ENCODE measurements at places on chromosomes 1 and 21. TPM values are rescaled to one million over a fixed set of nuclear protein-coding genes. Genes with fewer than 3 reads are reported as not detected.
A peak's percentile ranks its signal among the peaks of the same experiment; 100 is the strongest.

PLPPR4 gene
- 1.7 TPM for total RNA-seq

BGLAP gene
- 4.8 TPM for total RNA-seq

PTCH2 gene
- total RNA-seq = 1.0 TPM

NEGR1 gene
- 18.1 TPM for total RNA-seq

UQCRHL gene
- 1.1 TPM for total RNA-seq

DNA sequence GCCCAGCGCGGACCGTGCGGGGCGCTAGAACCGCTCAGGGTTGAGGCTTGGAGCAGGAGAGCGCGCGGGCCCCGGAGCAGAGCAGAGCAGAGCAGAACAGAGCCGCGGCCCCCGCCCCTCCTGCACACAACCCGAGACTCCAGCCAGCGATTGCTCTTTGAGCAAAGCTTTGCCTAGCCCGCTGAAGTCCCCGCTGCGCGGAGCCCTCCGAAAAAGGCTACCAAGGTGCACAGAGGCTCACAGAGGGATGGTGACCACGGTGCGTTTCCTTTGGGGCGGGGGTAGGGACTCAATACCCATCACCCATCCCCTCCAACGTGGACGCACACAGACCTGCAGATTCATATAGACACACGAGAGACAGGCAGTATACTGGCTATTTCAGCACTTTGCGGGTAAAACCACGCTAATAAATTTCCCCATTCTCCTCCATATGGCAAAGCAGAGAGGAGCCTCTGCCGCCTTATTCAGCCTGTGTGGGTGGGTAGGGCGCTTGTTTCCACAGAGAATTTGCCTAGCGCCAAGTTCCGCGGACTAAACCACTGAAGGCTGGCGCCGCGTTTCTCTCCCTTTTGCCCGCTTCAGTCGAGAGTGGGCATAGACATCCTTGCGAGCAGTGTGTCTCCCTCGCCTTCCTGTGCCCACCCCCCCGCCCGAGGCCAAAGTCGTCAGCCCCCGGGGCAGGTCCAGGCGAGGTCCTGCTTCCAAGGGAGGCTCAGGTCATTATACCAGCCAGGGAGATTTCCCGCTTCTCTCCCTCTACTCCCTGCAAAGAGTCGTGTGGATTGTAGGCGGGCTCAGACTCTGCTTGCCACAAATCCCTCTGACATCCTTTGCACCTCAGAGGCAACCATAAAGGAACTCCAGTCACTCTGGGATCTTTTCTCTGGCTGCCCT is 8.5 kb downstream of the HLX start:
- H3K36me3 ChIP-seq = peaks cover 34% of the 10 kb centered on the region
- H3K4me1 ChIP-seq = peaks cover 16% of the 10 kb centered on the region
- no peak overlapping the region for H3K27ac ChIP-seq
- DNase-seq = no peak
- H3K4me3 ChIP-seq = peak overlapping the region; percentile 14
- peaks cover 51% of the 10 kb centered on the region for H3K27me3 ChIP-seq

GRCh38 chr1:45682942-45683341 is 3.4 kb downstream of the GPBP1L1 start:
- no peak overlapping the region for H3K4me3 ChIP-seq
- H3K27me3 ChIP-seq = no peaks in the 10 kb centered on the region
- no peak for DNase-seq
- no peak overlapping the region for H3K27ac ChIP-seq
- H3K36me3 ChIP-seq = no peaks in the 10 kb centered on the region
- H3K4me1 ChIP-seq = peaks cover 68% of the 10 kb centered on the region

GRCh38 chr1:89844860-89845259 is 24.0 kb downstream of the LRRC8D start:
- H3K27me3 ChIP-seq = no peaks in the 10 kb centered on the region
- H3K4me3 ChIP-seq = no peak overlapping the region
- no peak for DNase-seq
- H3K4me1 ChIP-seq = peaks cover 14% of the 10 kb centered on the region
- H3K36me3 ChIP-seq = no peaks in the 10 kb centered on the region

DNA sequence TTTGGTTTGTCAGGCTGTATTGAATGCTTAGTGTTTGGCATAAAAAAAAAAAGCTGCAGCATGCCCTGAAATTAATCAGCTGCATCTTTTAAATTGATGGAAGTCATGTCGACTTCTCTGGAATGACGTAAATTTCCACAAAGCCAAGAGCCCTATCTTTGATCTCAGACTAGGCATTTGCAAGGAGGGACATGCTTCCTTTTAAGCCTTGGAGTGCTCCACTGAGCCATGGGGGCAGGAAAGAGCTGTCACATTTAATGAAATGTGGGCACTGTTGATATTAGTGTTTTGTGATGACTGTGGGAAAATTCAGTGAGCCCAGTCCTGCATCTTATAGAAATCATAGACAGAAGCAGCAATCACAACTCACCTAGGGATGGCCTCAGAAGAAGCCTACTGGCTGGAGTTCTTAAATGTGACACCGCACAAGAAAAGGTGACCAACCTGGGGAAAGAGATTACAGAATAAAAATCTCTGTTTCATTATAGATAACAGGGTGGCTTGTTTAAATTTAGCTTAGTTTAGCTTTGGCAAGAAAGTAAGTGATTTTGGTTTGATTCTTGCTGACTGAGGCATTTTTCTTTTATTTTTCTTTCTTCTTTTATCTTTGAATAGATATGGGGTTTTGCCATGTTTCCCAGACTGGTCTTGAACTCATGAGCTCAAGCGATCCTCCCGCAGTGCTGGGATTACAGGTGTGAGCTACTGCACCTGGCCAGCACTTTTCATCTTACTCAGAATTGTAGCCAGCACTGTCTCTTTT is 188.2 kb downstream of the HHAT start:
- DNase-seq = no peak
- H3K27me3 ChIP-seq = no peaks in the 10 kb centered on the region
- H3K4me3 ChIP-seq = no peak overlapping the region
- H3K27ac ChIP-seq = no peak overlapping the region

DNA sequence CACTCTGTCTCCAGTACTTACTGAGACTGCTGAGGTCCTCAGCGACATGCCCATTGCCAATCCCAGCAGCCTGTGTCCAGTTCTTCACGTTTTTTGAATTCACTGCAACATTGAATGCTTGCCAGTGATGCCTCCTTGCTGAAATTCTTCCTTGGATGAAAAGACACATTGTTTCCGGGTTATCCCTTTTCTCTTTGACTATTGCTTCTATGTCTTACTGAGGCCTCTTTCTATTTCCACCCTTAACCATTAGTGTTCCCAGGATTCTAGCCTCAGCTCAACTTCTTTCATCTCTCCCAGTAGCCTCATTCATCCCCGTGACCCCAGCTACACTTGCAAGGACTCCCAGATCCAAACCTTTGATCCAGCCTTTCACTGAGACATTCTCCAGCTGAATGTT is 46.5 kb upstream of the KIF26B start:
- no peaks in the 10 kb centered on the region for H3K27me3 ChIP-seq
- no peaks in the 10 kb centered on the region for H3K36me3 ChIP-seq
- no peak overlapping the region for H3K27ac ChIP-seq
- H3K4me1 ChIP-seq = no peaks in the 10 kb centered on the region

- peak overlapping the region; percentile 54 for H3K4me3 ChIP-seq
- H3K27me3 ChIP-seq = peaks cover 12% of the 10 kb centered on the region
- peaks cover 11% of the 10 kb centered on the region for H3K4me1 ChIP-seq
- H3K36me3 ChIP-seq = no peaks in the 10 kb centered on the region
- no peak overlapping the region for H3K27ac ChIP-seq
These were observed 802 bp downstream of the CYP4X1 start for GRCh38 chr1:47024141-47024801.

DNA sequence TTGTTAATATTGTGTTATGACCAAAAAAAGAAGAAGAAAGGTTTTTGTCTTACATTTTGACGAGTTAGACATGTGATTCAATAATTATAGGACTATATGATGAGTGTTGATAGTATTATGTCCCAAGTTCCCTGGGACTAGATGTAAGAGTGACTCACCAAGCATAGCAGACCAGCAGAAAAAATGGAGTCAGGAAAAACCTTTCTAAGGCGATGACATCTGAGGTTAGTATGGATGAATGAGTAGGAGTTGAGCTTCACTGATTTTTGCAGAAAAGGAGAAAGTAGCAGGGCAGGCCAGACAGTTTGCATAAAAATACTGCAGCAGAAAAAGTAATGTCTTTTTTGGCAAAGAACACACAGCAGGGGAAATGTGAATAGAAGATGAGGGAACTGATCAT is 1041.3 kb upstream of the ADGRL4 start:
- no peak overlapping the region for H3K4me3 ChIP-seq
- DNase-seq = no peak
- H3K27me3 ChIP-seq = no peaks in the 10 kb centered on the region
- no peaks in the 10 kb centered on the region for H3K4me1 ChIP-seq
- H3K36me3 ChIP-seq = no peaks in the 10 kb centered on the region

DNA sequence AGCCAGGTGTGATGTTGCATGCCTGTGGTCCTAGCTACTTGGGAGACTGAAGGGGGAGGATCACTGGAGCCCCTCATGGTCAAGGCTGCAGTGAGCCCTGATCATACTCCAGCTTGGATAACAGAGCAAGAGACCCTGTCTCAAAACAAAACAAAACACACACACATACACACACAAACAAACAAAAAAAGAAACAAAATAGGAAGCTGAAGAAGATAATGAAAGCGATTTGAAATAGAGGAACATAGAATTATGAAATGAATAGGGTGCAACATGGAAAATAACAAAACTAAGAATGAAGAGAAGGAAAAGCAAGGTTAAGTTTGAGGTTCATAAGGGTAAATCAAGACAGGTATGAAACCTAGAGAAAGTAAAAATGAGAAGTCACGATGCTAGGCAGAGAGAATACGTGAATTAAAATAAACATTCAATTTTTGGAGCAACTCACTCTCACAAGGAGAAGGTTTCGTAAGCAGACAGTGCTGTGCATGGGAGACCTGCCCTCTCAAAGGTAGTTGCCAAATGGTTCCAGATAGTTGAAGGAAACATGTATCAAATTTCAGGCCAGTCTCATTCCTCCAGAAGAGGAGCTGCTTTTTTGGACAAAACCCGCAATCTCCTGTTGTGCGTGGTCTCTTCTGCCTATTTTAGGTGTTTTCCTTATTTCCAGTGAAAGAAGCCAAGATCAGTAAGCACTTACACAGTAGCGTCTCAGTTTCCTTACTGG is 3.3 kb downstream of the CD46 start:
- peak overlapping the region; percentile 32 for H3K27ac ChIP-seq
- no peaks in the 10 kb centered on the region for H3K27me3 ChIP-seq
- H3K36me3 ChIP-seq = peaks cover 33% of the 10 kb centered on the region
- H3K4me1 ChIP-seq = peaks cover 47% of the 10 kb centered on the region
- DNase-seq = no peak
- peak overlapping the region; percentile 21 for H3K4me3 ChIP-seq

DNA sequence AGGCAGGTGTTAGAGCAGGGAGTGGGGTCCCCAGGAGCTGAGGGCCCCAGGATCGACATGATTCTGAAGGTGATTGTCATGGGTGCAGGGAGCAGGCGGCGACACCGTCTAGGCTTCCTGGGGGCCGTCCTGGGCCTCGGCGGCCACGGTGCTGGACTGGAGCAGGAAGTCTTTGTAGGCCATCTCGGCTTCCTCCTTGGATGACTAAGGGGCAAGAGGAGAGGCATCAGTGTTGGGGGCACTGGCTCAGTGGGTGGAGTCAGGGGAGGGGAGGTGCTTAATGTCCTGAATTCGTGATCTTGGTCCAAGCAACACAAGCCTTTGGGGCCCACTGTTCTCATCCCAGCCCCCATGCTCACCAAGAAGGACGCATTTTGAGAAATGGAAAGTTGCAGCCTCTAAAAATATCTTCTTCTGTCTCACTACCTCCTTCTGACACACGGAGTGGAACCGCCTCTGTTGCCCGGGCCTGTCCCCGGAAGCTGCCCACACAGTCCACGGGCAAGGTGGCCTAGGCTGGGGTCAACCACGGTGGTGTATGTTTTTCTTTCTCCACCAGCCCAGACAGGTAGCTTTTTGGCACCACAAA is 8.6 kb upstream of the FCMR start:
- peaks cover 18% of the 10 kb centered on the region for H3K36me3 ChIP-seq
- H3K27me3 ChIP-seq = no peaks in the 10 kb centered on the region
- H3K27ac ChIP-seq = no peak overlapping the region
- H3K4me3 ChIP-seq = no peak overlapping the region

DNA sequence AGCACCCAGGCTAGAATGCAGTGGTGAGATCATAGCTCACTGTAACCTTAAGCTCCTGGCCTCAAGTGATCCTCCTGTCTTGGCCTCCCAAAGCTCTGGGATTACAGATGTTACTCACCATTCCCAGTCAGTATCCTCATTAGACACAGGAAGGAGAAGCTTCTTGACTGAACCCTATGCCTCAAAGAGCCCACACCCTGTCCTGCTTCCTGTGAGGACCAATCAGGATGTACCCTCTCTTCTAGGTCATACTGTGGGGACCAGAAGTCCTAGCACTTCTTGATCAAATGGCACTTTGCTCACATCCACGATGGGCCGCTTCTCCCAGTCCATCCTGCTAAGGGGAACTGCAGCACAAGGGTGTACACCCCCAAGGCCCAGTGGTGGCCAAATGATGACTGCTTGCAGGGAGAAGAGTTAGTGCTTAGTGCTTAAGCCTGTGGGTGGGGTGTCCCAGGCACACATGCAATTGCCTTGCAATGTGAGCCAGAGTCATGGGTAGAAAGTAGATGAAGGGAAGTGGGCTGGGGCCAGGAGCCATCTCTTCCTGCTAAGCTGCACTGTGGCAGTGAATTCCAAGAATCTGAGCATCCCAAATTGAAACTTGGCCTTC is 9.8 kb downstream of the CD34 start:
- peaks cover 26% of the 10 kb centered on the region for H3K4me1 ChIP-seq
- H3K27ac ChIP-seq = no peak overlapping the region
- DNase-seq = no peak
- H3K36me3 ChIP-seq = no peaks in the 10 kb centered on the region
- no peaks in the 10 kb centered on the region for H3K27me3 ChIP-seq
- H3K4me3 ChIP-seq = no peak overlapping the region

- DNase-seq = no peak
- no peaks in the 10 kb centered on the region for H3K36me3 ChIP-seq
- no peaks in the 10 kb centered on the region for H3K4me1 ChIP-seq
- no peak overlapping the region for H3K4me3 ChIP-seq
- no peaks in the 10 kb centered on the region for H3K27me3 ChIP-seq
- H3K27ac ChIP-seq = no peak overlapping the region
These were observed 43.9 kb downstream of the NOS1AP start for GRCh38 chr1:162113419-162113818.

GRCh38 chr1:47575855-47576757 is 138.3 kb downstream of the FOXD2 start:
- no peaks in the 10 kb centered on the region for H3K36me3 ChIP-seq
- no peaks in the 10 kb centered on the region for H3K27me3 ChIP-seq
- DNase-seq = no peak

GRCh38 chr21:31141389-31142000 is 103.2 kb upstream of the KRTAP19-8 start:
- H3K4me1 ChIP-seq = no peaks in the 10 kb centered on the region
- peaks cover 10% of the 10 kb centered on the region for H3K36me3 ChIP-seq
- no peak overlapping the region for H3K4me3 ChIP-seq
- H3K27ac ChIP-seq = no peak overlapping the region

GRCh38 chr1:201044119-201044518 is 20.6 kb upstream of the KIF21B start:
- no peaks in the 10 kb centered on the region for H3K36me3 ChIP-seq
- no peaks in the 10 kb centered on the region for H3K4me1 ChIP-seq
- no peak overlapping the region for H3K4me3 ChIP-seq

DNA sequence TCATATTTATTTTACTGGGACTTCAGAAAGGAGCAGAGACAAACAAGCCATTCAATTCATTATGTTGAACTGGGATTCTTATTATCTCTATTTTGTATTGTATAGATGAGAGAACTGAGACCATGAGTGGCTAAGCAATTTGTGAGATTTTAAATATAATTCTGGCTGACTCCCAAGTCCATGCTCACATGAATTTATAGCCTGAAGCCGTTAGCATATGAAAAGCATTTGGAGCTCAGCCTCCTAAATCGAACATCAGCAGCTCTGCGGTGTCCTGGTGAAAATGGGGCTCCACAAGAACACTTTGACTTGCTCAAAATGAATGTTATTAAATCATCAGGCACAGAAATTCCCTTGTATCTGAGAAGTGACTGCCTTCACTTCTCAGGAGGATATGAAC is 96.8 kb upstream of the DPT start:
- H3K36me3 ChIP-seq = no peaks in the 10 kb centered on the region
- no peaks in the 10 kb centered on the region for H3K27me3 ChIP-seq
- H3K4me1 ChIP-seq = no peaks in the 10 kb centered on the region
